ENCODE measurements at places on chromosomes 4 and X. TPM values are rescaled to one million over a fixed set of nuclear protein-coding genes. Genes with fewer than 3 reads are reported as not detected.

DNA sequence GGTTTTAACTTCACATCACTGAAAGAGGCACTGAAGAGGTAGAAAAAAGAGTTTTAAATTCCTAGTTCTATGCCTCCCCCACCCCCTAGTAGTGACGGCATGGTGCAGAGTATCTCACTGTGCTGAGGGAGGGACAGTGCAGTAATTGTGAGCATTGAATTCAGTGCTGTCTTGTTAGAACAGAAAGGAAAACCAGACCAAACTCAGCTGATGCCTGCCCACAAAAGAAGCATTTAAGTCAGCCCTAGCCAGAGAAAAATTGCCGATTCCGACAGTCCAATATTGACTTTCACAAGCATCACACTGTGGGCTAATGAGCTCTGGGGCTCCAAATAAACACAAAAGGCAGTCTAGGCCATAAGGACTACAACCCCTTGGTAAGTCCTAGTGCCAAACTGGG is 417.7 kb downstream of the AR start:
- no peaks in the 10 kb centered on the region for H3K4me1 ChIP-seq
- H3K4me3 ChIP-seq = no peak overlapping the region
- no peak for DNase-seq
- no peak overlapping the region for H3K27ac ChIP-seq

- H3K36me3 ChIP-seq = no peaks in the 10 kb centered on the region
- H3K4me3 ChIP-seq = no peak overlapping the region
- no peaks in the 10 kb centered on the region for H3K27me3 ChIP-seq
Measured at GRCh38 chrX:11244636-11245035, 48.6 kb upstream of the AMELX start.

GRCh38 chrX:10612215-10612614 is 8.2 kb downstream of the MID1 start:
- peaks cover 8% of the 10 kb centered on the region for H3K27me3 ChIP-seq
- H3K36me3 ChIP-seq = no peaks in the 10 kb centered on the region
- no peaks in the 10 kb centered on the region for H3K4me1 ChIP-seq
- no peak overlapping the region for H3K27ac ChIP-seq

GRCh38 chr4:3342182-3342854 is 49.5 kb downstream of the RGS12 start:
- no peaks in the 10 kb centered on the region for H3K27me3 ChIP-seq
- H3K4me3 ChIP-seq = no peak overlapping the region
- peak; percentile 56 for DNase-seq
- no peak overlapping the region for H3K27ac ChIP-seq
- H3K36me3 ChIP-seq = no peaks in the 10 kb centered on the region
- peaks cover 23% of the 10 kb centered on the region for H3K4me1 ChIP-seq

GRCh38 chr4:124945422-124945821 is 232.9 kb upstream of the ANKRD50 start:
- H3K36me3 ChIP-seq = no peaks in the 10 kb centered on the region
- H3K4me1 ChIP-seq = no peaks in the 10 kb centered on the region

- peaks cover 18% of the 10 kb centered on the region for H3K4me1 ChIP-seq
- no peaks in the 10 kb centered on the region for H3K36me3 ChIP-seq
- no peaks in the 10 kb centered on the region for H3K27me3 ChIP-seq
- no peak overlapping the region for H3K27ac ChIP-seq
- DNase-seq = peak; percentile 52
Measured at GRCh38 chr4:153645183-153645582, 38.9 kb upstream of the TLR2 start.

DNA sequence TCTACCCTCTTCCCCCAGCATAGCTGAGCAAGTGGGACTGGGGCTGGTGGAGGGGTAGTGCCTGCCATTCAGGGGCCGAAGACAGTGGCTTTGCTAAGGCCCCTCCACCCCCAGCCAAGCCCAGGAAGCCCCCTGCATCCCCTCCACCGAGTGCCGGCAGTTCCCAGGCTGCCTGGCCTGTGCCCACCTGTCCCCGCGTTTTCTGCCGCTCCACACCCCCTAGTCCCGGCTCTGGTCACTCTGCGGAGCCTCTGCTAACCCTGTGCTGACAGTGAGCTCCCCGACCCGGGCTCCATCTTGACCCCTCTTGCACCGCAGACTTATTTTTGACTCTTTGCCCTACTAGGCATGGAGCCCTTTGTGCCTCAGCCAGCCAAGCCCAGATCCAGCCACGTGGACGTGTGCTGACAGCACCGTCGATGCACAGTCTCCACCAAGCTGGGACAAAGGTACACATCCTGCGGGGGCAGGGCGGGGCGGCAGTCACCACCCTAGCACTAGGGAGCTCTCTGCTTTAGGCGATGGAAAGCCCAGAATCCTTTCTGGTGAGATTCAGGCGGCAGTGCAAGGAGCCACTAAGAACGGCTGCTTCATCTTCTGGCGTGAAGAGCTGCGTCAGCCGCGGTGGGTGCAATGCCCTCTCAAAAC is 96.6 kb downstream of the PHKA2 start:
- H3K4me3 ChIP-seq = peak overlapping the region; percentile 75
- DNase-seq = peak; percentile 23
- no peaks in the 10 kb centered on the region for H3K36me3 ChIP-seq
- H3K4me1 ChIP-seq = peaks cover 28% of the 10 kb centered on the region
- H3K27ac ChIP-seq = peak overlapping the region; percentile 25

GRCh38 chr4:159191989-159192388 is 89.1 kb downstream of the RAPGEF2 start:
- no peak for DNase-seq
- H3K36me3 ChIP-seq = peaks cover 13% of the 10 kb centered on the region
- H3K4me3 ChIP-seq = no peak overlapping the region
- H3K27me3 ChIP-seq = no peaks in the 10 kb centered on the region
- H3K27ac ChIP-seq = no peak overlapping the region

Gene GLRA3
- not detected for total RNA-seq

Gene TENM3
- total RNA-seq = not detected

Gene KLB
- total RNA-seq = not detected

Gene LINC00632
- not detected for total RNA-seq
